ENCODE measurements at places on chromosomes 5 and 9.
A peak's percentile ranks its signal among the peaks of the same experiment; 100 is the strongest.

GRCh38 chr9:88237479-88237961 lies 99.2 kb upstream of the SPATA31C2 start:
- peak; percentile 11 for DNase-seq

DNA sequence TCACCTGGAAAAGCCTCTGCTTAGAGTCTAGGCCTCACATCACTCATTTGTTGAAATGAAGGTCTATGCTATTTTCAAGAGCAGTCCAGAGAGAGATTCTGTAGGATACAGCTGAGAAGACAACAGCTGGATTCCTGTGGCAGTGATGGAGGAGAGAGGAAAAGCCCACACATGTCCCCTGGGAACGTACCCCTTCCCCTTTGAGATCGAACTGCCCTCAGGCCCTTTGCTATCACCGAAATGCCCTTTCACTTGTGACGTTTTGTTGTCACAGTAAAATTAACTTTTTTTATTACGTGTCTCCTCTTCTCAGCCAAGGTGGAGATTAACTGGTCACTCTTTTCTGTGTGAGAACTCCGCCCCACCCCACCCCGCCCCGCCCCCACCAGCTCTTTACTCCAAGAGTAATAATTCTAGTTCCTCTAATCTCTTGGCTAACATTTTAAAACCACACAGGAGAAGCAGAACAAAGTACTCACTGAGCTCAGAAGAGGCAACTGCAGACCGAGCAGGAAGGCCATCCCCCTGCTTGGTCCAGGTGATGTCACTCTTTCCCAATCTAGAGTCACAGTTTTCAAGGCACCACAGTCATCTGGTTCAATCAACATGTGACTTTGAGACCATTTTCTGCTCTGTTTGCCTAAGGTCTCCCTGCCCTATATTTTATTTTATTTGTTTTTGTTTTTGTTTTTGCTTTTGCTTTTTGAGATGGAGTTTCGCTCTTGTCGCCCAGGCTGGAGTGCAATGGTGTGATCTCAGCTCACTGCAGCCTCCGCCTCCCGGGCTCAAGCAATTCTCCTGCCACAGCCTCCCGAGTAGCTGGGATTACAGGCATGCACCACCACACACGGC lies 105.6 kb downstream of the SUSD1 start:
- DNase-seq = no peak

- DNase-seq = no peak
These were observed 177.4 kb downstream of the NSG2 start for GRCh38 chr5:174222891-174223290.

DNA sequence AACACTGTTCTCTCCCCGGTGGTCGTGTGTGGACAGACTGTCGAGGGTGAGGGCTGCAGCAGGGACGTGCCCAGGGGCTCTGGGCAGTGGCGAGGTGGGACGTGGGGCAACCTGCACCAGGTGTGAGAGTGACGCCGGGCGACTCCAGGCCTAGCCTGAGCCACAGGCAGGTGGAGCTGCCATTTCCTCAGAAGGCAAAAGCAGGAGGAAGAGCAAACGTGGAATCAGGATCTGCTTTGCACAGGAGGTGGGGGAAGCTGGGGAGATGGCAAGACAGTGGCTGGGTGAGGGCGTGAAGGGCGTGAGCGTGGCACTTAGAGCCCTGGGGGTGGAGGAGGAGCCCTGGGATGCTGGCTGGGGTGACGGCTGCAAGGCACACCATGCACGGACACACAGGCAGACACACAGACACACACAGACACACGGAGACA lies 39.6 kb upstream of the NSMF start:
- DNase-seq = no peak

- no peak for DNase-seq
These were observed 144.1 kb upstream of the NFIL3 start for GRCh38 chr9:91567642-91568274.

DNA sequence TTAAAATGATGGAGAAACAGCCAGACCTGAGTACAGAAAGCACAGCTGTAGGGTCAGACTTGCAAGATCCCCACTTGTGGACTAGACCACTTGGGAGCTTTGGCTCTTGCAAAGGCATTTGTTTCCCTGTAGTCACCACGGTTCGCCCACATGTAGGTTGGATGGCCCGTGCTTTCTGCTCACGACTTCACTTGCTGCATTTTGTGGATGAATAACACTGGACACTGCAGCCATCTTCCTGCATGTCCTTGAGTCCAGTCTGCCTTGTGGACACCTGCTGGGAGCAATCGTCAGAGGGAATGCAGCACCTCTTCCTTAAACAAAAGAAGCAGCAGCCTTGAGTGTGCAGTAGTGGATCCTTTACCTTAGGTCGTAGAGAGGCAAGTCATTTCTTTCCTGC lies 372.9 kb upstream of the IRX2 start:
- DNase-seq = no peak

GRCh38 chr5:64040490-64040889 lies 78.2 kb upstream of the HTR1A start:
- DNase-seq = no peak

GRCh38 chr5:36526537-36526936 lies 79.9 kb upstream of the SLC1A3 start:
- no peak for DNase-seq

GRCh38 chr5:32709750-32710549 lies 1.2 kb upstream of the NPR3 start:
- DNase-seq = peak; percentile 85

- peak; percentile 84 for DNase-seq
These were observed 74.4 kb upstream of the ATP10B start for GRCh38 chr5:160926428-160926827.

GRCh38 chr9:12764150-12764549 lies 10.7 kb upstream of the LURAP1L start:
- DNase-seq = no peak

GRCh38 chr5:126462239-126463014 lies 39.2 kb downstream of the GRAMD2B start:
- DNase-seq = no peak

- DNase-seq = no peak
These were observed 284.2 kb downstream of the DENND1A start for GRCh38 chr9:123645762-123646161.

GRCh38 chr9:100084128-100084453 lies 14.7 kb downstream of the ERP44 start:
- no peak for DNase-seq

GRCh38 chr5:150641006-150641570 lies 628 bp downstream of the SYNPO start:
- DNase-seq = peak; percentile 90

- DNase-seq = no peak
These were observed 140.2 kb downstream of the PAX5 start for GRCh38 chr9:36893911-36894310.

DNA sequence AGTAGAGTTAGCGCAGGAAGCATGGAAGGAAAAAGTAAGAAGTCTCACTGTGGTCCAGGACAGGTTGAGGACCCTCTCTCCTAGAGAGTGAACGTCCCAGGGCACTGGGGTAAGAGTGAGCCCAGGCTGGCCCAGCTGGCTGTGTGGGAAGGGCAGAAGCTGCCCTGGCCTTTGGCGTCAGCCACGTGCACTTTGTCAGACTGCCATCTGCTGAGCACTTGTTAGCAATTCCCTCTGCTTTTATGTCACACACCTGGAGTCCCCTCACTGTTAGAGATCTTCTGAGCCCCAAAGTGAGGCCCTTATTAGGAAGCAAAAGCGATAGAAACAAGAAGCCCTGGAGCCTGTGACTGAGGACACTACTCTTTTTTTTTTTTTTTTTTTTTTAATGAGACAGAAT lies 79.1 kb downstream of the UGCG start:
- DNase-seq = no peak

DNA sequence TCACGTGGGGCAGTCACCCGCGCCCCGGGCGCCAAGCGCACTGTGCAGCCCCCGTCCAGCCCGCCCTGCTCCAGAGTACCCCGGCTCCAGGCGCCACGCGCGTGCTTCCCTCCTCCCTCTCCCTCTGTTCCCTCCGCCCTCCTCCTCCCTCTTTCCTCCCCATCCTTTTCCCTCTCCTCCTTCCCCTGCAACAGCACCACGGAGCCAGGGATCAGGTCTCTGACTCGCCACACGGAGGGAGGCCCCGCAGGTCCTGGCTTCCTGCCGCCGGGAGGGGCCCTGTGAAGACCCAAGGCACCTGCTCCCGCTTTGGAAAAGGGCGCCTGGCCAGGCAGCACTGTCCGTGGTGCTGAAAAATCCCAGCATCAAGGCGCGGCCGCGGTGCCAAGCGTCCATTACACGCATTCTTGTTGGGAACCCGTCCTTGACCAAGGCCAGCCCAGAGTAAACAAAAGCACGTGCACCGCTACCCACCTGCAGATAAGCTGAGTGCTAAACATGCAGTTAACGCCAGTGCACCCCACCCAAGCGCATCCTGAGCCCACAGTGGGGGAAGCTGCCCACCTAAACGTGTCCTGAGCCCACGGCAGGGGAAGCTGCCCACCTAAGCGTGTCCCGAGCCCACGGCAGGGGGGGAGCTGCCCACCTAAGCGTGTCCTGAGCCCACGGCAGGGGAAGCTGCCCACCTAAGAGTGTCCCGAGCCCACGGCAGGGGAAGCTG lies 21.7 kb downstream of the SLC6A18 start:
- peak; percentile 70 for DNase-seq
